ENCODE measurements at places on chromosomes 3 and 15.

- no peak for DNase-seq
Measured at GRCh38 chr3:139559541-139559940, 20.0 kb upstream of the RBP1 start.

DNA sequence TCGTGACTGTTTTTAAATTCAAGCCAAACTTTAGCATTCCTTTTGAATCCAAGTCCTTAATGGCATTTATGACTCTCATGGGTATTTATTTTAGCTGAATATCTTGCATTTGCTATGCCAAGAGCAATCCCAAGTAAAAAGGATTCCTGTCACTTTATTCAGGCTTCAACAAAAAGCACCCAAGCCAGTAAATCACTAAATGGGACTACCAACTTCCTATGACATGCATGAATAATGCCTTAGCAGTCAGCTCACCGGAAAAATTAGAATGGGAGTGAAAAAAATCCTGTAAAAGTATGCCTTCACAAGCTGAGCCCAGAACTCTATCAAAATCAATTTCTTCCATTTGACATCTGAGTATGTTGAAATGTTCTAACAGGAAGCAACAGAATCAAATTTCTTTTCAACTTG lies 1297.9 kb downstream of the ROBO2 start:
- no peak for DNase-seq

DNA sequence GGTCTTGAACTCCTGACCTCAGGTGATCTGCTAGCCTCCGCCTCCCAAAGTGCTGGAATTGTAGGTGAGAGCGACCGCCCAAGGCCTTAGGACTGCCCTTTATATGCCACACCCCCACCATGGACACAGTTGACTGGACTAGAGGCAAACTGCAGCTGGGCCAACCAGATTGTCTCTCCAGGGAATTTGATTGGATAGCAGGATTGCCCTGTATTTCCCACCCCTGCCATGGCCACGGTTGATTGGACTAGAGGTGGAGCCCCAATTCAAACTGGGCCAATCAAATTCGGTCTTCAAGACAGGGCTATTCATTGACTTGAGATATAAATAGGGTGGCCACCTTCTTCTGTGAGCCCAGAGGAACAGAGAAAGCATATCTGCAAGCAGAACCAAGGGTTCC lies 6.9 kb upstream of the CLPX start:
- no peak for DNase-seq

DNA sequence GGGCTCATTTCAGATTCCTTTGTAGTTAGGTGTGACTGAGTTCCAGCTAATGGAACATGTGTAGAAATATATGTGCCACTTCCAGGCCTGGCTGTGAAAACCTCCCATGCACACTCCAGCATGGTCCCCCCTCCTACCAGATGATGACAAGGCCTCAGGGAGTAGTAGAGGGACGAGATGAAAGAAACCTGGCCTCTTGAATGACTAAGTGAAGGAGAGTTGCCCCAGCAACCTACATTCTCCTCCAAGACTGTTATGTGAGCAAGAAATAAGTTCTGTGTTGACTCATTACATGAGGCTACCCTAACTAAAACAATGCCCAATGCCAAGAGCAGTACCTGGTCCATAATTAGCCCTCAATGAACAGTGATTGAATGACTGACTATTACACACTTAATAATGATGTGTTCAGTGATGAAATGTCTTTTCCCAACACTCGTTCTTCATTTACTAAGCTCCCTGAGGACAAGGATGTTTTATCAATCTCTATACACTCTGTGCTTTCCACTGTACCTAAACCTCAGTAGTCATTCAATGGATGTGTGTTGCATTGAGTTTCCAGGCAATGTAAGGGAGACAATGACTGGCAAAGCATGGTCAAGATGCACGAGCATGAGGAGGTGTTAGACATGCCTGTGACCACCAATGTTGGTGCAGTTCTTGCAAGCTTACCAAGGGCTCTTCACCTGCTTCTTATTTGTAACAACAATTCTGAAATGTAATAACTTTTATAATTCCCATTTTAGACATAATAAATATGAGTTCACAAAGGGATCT lies 62.0 kb upstream of the BCL6 start:
- no peak for DNase-seq

- no peak for DNase-seq
Measured at GRCh38 chr3:119375106-119375505, 80.9 kb downstream of the ARHGAP31 start.

GRCh38 chr15:34861214-34861613 lies 65.9 kb upstream of the ACTC1 start:
- no peak for DNase-seq

- no peak for DNase-seq
Measured at GRCh38 chr15:72183781-72184164, 13.8 kb downstream of the GRAMD2A start.

DNA sequence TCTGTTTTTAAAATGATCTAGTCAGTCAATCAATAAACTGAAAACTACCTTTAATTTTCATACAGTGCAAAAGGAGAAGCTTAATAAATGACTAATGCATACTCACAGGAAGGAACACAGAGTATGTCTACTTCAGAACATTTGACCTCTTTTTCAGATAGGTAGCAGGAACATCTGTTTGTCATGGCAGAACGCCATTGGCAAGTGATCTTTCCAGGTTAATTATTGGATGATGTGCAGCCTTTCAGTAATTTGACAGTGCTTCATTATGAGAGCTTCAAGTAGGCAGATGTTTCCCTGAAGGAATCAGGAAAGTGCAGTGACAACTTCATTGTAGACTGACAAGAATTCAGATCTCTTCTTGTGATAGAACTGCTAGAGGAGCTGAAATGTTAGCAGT lies 325.0 kb downstream of the OTOL1 start:
- peak; percentile 26 for DNase-seq

DNA sequence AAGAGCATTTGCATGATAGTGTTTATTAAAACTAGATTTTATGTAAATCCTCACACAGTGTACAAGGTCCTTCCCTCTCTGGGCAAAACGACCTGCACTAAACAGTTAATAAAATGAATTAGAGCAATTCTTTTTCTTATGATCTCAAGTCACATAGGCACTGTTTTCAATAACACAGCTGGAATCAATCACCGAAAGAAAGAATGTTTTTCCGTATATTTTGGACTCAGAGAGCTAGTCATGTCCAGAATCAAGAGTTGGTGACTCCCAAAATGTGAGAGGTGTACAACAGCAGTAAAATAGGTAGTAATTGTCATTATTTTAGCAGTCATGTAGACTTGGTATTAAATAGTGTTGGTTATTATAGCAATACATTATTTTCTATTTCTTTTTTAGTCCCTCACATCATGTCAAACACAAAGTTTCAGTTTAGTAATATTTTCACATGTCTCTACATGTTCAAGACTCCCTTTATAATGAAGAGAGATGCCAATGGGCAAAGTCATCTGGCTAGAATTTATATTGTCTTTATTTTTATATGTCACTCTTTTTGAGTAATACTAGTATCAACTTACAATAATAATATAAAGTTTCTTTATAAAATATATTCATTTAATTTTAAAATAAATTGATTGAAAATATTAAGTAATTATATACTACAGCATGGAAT lies 448.6 kb upstream of the CDIN1 start:
- DNase-seq, result no peak
